ENCODE measurements at places on chromosomes 6 and 20.
A peak's percentile ranks its signal among the peaks of the same experiment; 100 is the strongest.

GRCh38 chr6:13581700-13582229 is 7.4 kb downstream of the SIRT5 start:
- no peak for DNase-seq

GRCh38 chr6:101832371-101832770 is 438.9 kb downstream of the GRIK2 start:
- DNase-seq = no peak

DNA sequence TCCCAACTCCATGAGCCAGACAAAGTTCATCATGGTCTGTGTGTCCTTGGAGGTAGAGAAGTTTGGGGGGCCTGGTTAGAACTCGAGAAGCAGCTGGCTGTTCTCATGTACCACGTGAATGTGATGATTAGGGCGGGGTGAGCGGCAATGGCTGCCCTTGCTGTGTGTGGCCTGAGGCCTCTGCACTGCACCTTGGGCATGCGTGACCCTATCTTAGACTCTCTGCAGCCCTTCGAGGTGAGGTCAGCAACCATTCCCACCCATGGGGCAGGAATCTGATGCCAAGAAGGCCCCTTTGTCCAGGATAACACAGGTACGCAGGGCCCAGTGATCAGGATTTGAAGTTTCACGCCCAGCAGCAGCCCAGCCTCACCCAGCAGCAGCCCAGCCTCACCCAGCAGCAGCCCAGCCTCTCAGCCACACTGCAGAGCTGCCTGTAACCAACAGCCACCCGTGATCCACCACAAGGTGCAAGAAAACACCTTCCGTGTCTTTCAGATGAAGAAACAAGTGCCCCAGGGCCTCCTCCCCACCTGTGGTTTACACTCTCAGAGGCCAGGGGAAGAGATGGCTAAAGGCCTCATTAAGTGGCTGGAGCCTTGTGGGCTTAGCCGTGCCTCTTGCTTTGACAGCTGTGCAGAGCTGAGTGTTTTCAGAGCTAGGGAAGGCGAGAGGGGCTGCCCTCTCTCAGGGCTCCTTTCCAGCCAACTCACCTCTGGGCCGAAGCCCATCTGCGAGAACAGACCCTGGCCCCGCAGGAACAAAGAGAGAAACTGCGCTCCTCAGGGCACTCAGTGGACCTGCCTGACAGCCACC is 195.2 kb upstream of the CDH4 start:
- no peak for DNase-seq

DNA sequence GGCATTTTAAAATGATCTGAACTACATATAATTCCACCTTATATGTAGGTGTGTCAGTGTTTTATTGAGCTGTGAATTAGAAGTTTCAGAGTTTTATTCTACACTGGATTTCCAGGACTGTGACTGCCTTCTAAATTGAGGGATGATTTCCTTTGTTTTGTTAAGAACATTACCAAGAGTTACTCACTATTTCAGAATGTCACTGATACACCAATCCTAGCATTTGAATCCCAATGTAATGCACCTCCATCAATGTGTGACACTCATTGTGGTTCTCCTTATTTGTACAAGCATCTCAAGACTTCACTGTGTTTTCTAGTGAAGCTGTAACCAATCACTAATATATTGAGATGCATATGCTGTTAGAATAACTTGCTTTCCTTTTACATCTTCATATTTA is 86.8 kb downstream of the PLCB1 start:
- DNase-seq = no peak

DNA sequence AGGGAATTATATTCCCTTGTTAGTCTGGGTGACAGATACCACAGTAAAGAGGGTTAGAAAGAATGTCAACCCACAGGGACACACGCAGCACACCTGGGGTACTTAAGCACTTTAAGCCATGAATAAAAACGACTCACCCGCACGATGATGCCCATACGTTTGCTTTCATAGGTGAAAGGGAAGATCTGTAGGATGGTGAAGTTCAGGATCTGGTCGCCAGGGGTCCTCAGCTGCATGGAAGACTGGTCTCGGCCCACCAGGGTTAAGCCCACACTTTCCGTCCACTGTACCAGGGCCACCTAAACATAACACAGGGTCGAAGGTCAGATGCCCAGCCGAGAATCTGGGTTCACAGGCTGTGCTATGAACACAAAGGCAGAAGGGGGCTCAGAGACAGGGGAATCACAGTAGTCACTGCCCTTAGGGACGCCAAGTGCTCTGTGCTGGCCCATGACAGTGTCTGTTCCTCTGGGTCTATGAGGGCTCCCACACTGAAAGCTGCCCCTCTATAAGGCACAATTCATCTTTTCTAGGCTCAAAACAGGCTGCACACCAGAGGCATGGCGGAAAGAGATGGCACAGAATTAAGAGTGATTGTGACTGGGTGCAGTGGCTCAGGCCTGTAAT is 96.8 kb upstream of the NFATC2 start:
- peak; percentile 64 for DNase-seq

GRCh38 chr6:144639654-144640053 is 354.5 kb downstream of the UTRN start:
- no peak for DNase-seq

- no peak for DNase-seq
Observed at GRCh38 chr6:44042989-44043478, 84.2 kb downstream of the MRPL14 start.

- DNase-seq = no peak
Observed at GRCh38 chr6:6661684-6662083, 73.2 kb downstream of the LY86 start.

DNA sequence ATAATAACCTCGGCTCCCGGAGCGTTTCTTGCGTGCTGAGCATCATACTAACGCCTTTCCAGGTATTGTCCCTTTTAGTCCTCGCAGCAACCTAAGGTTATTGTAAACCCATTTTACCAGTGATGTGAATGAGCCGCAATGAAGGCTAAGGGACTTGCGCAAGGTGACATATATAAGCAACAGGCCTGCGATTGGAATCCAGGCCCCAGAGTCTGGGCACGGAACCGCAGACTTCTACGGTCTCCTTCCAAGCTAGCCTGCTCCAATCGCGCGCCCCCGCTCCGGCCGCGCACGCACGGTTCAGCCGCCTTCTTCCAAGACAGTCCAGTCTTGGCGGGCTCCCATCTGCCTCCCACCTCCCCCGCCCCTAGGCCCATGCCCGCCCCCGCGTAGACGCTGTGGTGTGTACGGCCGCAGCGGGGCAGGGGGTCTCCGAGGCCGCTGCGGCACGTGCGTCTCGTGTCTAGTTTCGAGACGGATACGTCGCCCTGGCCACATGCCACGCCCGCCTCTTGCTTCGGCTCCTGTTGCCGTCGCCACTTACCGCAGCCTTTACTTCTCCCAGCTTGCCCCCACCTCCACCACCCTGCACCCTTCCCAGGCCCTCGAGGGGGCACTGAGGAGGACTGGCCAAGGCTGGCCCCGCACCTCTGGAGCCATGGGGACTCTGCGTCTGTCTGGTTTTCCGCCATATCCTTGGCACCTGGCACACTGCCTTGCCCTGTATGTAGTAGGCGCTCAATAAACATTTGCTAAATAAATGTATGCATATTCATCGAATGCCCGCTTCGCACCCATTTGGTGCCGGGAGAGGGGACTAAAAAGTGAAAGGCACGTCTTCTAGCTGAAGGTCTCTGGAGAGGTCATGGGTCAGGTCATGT is 855 bp upstream of the GFOD1 start:
- DNase-seq = peak; percentile 61

GRCh38 chr20:34506480-34506879 is 9.7 kb upstream of the DYNLRB1 start:
- no peak for DNase-seq

Data from GM13976 (cell line).